KBM-7 (cell line): ENCODE measurements at places on chromosomes 5 and 9.

DNA sequence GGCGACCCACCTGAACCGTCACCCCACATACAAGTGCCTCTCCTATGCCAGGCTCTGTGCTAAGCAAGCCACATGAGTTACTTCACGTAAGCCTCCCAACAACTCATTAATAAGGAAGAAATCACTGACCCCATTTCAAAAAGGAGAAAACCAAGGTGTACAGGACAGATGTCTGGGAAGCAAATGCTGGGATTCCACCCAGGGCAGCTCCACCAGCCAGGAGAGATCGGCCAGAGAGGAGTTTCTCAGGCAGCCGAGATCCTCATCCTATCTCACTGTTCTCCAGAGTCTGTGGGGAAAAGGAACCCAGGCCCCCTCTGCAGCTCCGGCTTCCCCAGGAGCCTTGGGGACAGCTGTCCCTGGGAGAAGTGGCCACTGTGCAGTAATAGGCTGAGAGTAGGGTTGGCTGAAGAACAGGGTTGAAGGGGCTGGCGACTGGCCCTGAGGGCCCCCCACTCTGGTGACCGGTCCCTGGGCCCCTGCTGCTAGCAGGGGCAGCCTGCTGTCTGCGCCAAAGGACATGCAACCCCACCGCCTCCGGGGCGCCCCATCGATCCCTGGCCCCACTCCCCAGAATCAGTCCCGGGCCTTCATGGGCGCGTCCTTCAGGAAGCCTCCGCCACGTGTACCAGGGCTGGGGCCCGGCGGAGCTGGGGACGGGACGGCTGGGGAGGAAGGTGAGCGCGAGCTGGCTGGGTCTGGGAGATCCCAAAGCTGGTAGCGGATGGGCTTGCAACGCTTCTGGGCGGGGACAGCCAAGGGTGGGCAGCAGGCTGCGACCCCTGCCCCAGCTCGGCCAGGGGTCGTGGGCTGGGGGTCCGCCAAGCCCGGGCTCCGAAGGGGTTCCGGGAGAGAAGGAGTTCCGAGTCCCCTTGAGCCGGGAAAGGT is 44.1 kb upstream of the STXBP1 start:
- DNase-seq = no peak

DNA sequence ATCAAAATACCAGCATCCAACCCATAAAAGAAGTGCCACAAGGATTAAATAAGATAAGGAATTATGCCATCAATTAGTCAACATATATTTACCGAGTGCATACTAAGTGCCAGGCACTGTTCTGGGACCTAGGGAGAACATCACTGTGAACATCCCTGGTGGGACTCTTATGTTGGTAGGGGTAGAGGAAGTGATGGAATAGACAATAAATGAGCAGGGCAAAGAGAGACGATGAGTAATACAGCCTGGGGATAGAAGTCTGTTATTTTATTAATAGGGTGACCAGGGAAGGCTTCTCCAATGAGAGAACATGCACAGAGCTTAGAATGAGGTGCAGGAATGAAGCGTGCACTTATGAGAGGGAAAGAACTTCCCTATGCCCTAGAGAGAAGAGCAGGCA is 47.4 kb upstream of the VLDLR start:
- no peak for DNase-seq

DNA sequence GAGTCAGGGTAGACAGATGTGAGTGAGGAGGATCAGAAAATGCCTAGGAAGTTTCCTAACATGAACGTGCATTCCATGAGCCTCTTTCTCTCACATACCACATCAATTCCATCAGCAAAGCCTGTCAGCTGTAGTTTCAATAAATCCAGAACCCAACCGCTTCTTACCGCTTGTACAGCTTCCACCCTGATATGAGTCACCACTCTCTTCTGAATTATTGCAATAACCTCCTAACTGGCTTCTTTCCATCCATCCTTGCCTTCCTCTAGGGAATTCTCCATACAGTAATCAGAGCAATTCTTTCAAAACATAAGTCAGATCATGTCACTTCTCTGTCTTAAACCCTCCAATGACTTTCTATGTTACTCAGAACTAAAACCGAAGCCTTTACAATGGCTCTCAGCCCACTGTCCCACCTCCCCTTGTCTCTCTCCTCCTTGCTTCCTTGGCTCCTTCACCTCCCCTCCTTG is 8.1 kb upstream of the RAD23B start:
- DNase-seq = no peak

DNA sequence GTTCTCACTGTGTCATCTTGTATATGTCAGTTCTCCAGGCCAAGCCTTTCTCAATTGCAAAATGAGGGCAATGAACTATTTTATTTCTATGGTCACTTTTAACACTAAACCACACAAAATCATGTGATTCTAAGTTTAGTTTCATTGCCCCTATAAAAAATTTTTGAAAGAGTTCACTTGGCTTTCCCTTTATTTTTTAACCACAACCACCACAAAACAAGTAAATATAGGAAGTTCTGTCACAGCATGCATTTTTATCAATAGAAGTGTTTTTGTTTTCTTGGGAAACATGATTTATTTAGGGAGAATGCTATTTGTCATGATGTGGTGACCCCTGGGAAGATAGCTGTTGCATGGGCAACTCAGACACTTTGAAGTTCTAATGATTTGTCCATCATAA is 169.1 kb downstream of the CSNK1G3 start:
- no peak for DNase-seq

GRCh38 chr9:15189481-15189880 is 117.5 kb downstream of the TTC39B start:
- no peak for DNase-seq

DNA sequence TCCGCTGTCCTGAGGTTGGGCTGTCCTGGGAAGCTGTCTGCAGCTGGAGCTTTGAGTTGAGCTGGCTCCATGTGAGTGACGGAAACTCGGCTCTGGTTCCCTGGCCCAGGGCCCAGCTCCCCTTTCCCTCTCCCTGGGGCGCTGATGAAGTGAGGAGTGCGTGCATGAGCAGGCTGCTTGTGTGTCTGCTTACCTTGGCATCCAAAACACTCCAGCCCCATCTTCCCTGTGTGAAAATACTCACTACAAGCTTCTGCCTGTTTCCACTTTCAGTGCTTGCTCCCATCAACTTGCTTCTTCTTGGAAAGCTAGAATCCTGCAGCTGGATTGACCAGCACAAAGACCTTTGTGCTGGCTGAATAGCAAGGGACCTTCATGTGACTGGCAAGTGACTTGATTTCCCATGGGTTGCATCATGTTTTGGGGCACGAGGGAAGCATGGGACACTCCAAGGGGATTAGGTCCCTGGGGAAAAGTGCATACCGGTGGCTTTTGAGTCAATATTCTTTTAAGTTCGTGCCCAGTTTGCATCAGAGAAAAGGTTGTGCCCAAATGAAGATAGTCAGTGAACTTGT is 198.1 kb downstream of the GADD45G start:
- no peak for DNase-seq

DNA sequence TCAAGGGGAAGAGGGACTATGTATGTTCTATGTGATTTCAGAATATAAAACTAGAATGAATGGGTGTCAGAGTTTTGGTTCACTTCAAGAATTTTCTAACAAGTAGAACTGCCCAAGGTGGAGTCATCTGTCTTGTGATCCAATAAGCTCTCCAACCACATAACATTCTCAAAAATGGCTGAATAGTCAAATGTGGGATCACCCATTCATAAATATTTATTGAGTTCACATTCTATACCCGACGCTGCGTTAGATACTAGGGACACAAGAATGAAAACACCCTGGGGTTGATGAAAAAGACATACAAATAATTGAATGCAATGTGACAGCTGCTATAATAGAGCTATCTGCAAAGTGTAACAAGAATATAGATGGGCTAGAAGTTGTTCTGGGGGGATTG is 35.3 kb upstream of the TRAF1 start:
- DNase-seq = no peak

- no peak for DNase-seq
Observed at GRCh38 chr9:99220011-99220410, 1.7 kb downstream of the ALG2 start.

- DNase-seq = no peak
Observed at GRCh38 chr9:123028136-123028535, 5.3 kb upstream of the GPR21 start.

GRCh38 chr9:88682431-88682831 is 147.5 kb downstream of the NXNL2 start:
- DNase-seq = no peak

- no peak for DNase-seq
Observed at GRCh38 chr5:180128671-180129261, 57.2 kb upstream of the RNF130 start.

- no peak for DNase-seq
Observed at GRCh38 chr5:35151146-35151920, 79.0 kb downstream of the PRLR start.

GRCh38 chr5:124783794-124784193 is 37.4 kb upstream of the ZNF608 start:
- no peak for DNase-seq

GRCh38 chr9:127853312-127854183 is 910 bp downstream of the ENG start:
- DNase-seq = peak; percentile 42

- peak; percentile 57 for DNase-seq
Observed at GRCh38 chr9:3526997-3527940, 1.5 kb upstream of the RFX3 start.

DNA sequence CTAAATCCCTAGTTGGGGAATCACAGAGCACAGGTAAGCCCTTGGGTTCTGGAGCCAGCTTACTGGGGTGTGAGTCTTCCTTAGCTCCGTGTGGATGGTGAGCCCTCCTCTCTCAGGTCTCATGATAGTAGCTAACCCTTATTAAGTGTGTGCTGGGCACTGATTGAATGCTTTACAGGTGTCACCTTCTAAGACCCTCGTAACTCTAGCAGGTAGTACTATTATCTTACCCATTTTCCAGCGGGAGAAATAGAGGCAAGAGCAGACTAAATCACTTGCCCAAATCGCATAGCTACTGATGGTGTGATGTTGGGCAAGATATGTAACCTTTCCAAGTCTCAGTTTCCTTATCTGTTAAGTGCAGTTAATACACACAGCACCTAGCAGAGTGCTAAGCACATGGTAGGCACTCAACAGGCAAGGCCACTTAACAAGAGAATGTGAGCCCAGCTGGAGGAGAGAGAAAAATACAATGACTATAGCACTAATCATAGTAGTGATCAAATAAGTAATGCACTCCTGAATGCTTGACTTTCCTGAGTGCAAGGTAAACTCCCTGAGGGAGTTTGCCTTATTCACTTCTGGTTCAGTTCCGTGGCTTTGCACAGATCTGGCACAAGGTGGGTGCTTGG is at the start of gene DCANP1:
Gene DCANP1, minus strand, starts transcription at position 51 of the 632 bp plus-strand sequence. CDS start 240 bp downstream, outside the sequence.
- DNase-seq = no peak

GRCh38 chr5:133839090-133839489 is 129.3 kb downstream of the C5orf15 start:
- no peak for DNase-seq

- peak; percentile 86 for DNase-seq
Observed at GRCh38 chr5:32232441-32233219, 58.5 kb upstream of the GOLPH3 start.

DNA sequence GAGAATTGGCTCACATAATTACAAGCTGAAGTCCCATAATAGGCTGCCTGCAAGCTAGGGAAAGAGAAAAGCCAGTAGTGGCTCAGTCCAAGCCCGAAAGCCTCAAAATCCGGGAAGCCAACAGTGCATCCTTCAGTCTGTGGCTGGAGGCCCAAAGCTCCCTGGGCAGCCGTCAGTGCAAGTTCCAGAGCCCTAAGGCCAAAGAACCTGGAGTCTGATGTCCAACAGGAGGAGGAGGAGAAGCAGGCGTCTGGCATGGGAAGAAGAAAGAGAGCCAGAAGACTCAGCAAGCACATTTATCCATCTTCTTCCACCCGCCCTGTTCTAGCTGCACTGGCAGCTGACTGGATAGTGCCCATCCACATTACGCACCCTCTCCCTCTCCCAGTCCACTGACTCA is 213.4 kb downstream of the GAS1 start:
- DNase-seq = no peak

- peak; percentile 84 for DNase-seq
Observed at GRCh38 chr9:74887041-74887980, at the start of gene TRPM6. Gene TRPM6 (minus strand): TSS chr9:74887921. CDS start chr9:74887856, 65 bp downstream.

DNA sequence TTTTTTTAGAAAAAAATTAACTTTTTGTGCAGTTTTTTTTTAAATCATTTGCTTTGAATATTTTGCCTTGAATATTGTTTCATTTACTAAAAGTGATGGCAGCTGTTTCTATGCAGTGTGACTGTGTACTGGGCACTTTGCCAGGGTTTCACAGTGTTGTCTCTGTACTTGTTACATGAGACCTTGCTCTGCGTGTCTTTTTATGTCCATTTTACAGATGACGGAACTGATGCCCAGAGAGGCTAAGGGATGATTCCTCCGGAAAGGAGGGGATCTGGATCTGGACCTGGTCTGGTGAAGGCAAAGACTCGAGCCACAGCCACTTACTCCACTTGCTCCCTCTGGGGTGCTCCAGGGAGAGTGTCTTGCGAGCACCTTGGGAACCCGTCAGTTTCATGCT is 124.8 kb upstream of the PTCH1 start:
- no peak for DNase-seq

DNA sequence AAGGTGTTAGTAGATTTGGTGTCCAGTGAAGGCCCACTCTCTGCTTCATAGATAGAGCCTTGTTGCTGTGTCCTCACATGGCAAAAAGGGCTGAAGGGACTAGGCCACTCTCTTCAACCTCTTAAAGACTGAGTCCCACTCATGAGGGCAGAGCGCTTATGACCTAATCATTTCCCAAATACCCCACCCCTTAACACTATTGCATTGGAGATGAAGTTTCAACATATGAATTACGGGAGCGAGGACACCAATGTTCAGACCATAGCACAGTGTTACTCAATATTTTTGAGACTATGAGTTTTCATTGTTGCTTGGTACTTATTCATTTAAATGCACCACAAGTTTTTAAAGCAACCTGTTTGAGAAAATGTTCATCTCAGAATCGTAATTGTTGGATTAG is 8.8 kb upstream of the OTULINL start:
- no peak for DNase-seq

GRCh38 chr5:40402007-40402364 is 277.7 kb upstream of the PTGER4 start:
- DNase-seq = no peak
